ENCODE measurements at places on chromosomes 3 and 15.
A peak's percentile ranks its signal among the peaks of the same experiment; 100 is the strongest.

- DNase-seq: no peak
Measured at GRCh38 chr3:86988235-86988634, 2.7 kb downstream of the VGLL3 start.

GRCh38 chr3:69442771-69443311 is 57.0 kb upstream of the FRMD4B start:
- no peak for DNase-seq

DNA sequence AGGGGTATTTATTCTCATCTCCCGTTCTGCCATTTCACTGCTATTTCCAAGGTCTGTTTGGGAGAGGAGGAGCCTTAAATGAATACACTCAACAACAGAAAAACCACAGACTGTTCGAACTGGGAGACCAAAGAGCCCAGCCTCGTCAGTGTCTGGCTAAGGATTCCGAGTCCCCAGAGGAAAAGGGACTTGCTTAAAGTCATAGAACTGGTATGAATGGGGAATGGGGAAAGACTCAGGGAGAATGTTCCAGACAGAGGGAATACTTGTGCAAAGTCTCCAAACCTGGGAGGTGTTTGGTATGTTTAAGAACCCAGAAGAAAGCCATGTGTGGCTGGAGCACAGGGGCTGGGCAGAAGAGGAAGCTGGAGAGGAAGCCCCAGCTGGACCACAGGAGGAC is 46.9 kb downstream of the FAM43A start:
- DNase-seq: no peak

DNA sequence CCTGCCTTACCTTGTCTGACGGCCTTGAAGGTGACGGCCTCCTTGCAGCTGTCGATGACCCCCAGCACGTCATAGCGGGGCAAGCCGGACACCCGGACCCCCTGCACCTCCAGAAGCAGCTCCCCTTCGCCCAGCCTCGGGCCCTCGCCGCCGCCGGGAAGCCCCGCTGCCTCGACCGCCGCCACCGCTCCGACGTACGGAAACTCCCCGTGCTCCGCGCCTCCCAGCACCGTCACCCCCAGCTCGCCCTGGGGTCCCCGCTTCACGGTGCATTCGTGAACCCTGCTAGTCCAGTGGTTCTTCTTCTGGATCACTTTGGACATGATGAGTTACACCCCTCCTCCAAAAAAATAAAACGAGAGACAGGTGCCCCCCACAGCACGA is 740 bp downstream of the MAGI1 start:
- DNase-seq: no peak

GRCh38 chr3:11371747-11372146 is 99.5 kb downstream of the ATG7 start:
- DNase-seq: no peak

GRCh38 chr3:111616417-111617105 is 21.4 kb upstream of the ZBED2 start:
- DNase-seq: peak; percentile 20

- DNase-seq: no peak
Measured at GRCh38 chr15:78167227-78167888, 18.2 kb downstream of the IDH3A start.

- DNase-seq: no peak
Measured at GRCh38 chr15:57444877-57445513, 68.7 kb downstream of the CGNL1 start.

DNA sequence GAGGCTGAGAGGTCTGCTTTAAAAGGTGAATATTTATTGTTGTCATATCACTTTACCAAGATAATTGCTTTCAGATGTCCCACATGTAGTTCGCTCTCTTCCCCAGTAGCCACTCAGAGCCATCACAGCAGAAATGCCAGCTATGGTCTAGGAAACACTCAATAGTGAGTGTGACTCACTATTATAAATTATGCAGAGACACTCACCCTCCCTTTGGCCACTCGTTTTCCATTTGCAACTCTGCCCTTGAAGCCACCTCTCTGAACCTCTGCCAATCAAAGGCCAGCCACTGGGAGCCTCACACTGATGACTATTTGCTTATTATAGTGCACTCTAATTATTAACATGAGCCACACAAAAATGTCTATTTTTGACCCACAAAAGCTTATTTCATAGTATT is 328.1 kb upstream of the ATP10A start:
- DNase-seq: no peak

GRCh38 chr15:65194826-65195547 is 9.8 kb upstream of the CLPX start:
- no peak for DNase-seq

- DNase-seq: no peak
Measured at GRCh38 chr3:197959500-197959890, 522 bp upstream of the LMLN start.

- no peak for DNase-seq
Measured at GRCh38 chr15:57681011-57681410, 25.5 kb upstream of the POLR2M start.

DNA sequence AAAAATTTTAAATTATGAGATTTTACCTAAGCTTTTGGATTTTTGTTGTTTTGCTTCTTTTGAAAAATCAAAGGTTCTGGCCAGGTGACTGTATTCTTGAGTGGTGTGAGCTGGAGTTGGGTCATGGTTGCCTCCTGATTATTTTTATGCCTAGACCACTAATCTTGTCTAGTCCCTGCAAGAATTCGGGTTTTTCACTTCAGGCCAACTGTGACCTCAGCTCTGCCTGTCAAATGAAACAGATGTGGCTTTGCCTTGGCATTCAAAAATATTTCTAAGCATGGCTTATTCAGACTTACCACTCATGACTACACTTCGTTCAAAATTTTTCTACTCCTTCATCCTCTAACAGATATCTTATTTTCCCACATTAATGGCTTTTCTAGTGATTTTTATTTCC is 25.4 kb upstream of the CDV3 start:
- no peak for DNase-seq

GRCh38 chr3:24060055-24060454 is 115.0 kb downstream of the NR1D2 start:
- no peak for DNase-seq

- no peak for DNase-seq
Measured at GRCh38 chr3:146517684-146518435, 26.5 kb downstream of the PLSCR1 start.

DNA sequence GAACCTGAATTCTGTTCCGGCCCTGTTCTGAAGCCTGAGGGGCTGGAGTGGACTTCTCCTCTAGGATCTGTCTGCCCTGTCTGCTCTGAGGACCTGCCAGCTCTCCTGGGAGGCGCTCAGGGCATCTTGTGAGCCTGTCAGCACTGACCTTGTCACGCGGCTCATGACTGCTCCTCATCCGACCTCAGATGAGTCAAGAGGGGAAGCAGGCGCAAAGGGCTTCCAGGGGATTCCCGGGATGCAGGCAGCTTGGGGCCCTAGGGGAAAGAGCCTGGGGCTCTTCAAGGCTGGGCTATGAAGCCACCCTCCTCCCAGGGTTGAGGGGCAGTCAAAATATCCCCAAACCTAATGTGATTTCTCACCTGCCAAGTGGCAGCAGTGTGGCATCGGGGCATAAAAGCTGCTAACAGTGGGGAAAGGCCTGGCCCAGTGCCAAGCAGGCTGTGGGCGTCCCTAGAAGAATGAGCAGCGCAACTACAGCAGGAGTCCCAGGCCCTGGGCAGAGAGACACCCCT is 27.6 kb upstream of the ANKDD1A start:
- no peak for DNase-seq

GRCh38 chr3:94114666-94115065 is 51.8 kb downstream of the NSUN3 start:
- DNase-seq: no peak

- no peak for DNase-seq
Measured at GRCh38 chr3:131933665-131934064, 101.1 kb downstream of the CPNE4 start.

GRCh38 chr3:149512073-149512782 is 37.7 kb downstream of the TM4SF4 start:
- no peak for DNase-seq

DNA sequence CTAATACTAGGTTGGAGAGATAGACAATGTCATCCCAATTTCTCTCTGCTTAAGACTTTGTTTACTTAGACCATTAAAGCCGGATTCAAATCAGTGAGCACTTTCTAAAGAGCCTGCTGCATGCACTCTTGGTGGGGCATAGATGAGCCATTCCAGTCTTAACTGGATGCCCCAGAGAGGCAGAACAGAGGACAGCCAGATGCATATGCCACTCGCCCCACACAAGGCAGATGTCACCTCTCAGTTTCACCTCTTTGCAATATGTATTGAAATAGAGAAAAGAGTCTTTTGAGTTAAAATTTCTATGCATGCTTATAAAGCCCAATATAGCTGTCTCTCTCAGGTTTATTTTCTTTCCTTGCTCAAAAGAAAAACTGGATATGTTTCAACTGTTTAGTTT is 89.5 kb downstream of the LARS2 start:
- DNase-seq: no peak

GRCh38 chr15:95639208-95639607 is 691.3 kb upstream of the NR2F2 start:
- no peak for DNase-seq

GRCh38 chr3:181974198-181974597 is 262.5 kb downstream of the SOX2 start:
- DNase-seq: no peak
